Right ventricle myocardium inferior (tissue), 1 donor: ENCODE measurements at places on chromosomes 16 and 17. TPM values are rescaled to one million over a fixed set of nuclear protein-coding genes. Genes with fewer than 3 reads are reported as not detected.
A peak's percentile ranks its signal among the peaks of the same experiment; 100 is the strongest.

DNA sequence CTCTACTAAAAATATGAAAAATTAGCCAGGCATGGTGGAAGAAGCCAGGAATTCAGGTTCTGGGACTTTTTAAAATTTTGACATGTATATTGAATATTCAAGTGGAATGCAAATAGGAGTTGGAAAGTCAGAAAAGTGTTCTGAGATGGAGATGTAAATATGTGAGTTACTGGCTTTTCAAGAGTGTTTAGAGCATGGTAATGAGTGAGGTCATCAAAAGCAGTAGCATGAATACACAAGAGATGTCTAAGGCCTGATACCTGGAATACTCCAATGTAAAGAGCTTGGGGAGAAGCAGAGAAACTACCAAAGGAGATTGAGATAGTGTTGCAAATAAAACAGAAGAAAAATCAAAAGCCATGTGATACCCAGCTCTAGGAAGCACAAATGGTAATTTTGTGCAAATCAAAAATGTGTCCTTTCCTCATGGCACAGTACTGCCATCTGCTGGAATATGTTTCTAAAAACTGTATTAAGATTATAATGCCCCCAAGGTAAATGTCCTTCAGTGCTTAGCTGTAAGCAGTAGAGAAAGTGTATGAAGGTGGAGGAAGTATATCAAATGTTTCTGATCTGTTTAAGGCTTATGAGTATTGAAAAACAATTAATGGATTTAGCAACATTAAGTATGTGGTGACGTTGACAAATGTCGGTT lies 908.4 kb downstream of the KCNJ18 start:
- DNase-seq, result no peak

DNA sequence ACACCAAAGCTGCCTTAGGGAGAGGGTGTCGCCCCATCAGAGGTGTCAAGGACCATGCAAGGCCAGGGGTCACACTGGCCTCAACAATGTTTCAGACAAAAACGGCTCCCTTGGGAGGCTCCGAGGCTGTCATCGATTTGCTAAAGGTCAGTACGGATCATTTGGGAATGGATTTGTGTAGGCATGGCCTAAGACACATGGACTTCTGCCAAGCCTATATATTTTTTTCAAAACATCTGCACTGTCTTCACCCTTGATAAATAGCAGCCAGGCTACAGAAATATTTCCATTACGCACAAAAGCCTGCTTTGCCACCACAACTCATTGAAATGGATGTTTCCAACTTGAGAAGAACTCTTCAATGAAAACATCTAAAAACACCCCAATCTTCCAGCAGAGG lies 10.3 kb downstream of the CUEDC1 start:
- DNase-seq, result no peak

GRCh38 chr16:4594433-4595410 lies 20.0 kb downstream of the UBALD1 start:
- DNase-seq, result no peak

DNA sequence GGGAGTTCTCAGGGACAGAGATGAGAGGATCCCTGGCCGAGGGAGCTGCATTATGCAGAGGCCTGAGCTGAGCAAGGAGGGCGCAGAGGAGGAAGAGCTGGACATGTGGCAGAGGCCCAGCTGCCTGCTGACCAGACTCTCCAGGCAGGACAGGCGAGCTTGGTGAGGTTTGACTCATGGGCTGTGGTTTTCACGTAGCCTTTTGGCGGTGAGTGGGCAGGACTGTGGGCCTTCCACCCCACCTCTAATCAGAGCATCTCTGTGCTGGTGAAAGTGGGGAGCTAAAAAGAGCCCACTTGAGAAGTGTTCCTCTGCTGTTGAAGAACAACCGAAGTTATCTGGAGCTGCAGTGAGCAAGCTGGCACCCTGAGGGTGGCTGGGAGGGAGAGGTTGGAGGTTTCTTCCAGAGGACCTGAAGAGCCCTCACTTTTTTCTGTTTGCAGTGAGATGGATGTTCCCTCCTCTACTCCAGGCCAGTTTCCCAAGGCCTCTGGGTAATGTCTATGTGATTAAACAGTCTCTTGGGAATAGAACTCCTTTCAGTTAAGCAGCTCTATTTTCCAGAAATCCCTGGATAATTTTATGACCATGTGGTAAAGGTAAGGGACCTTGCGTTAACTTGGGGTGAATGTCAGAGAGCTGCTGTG lies 11.9 kb downstream of the EPN2 start:
- no peak for DNase-seq

- DNase-seq, result no peak
Measured at GRCh38 chr17:32445074-32445415, 735 bp downstream of the PSMD11 start.

GRCh38 chr17:43679401-43679800 lies 17.7 kb upstream of the MEOX1 start:
- no peak for DNase-seq

GRCh38 chr17:81711814-81712467 lies at the start of gene SLC25A10:
Gene SLC25A10 (plus strand): TSS chr17:81712284. CDS start chr17:81712427, 143 bp downstream.
- peak; percentile 87 for DNase-seq

DNA sequence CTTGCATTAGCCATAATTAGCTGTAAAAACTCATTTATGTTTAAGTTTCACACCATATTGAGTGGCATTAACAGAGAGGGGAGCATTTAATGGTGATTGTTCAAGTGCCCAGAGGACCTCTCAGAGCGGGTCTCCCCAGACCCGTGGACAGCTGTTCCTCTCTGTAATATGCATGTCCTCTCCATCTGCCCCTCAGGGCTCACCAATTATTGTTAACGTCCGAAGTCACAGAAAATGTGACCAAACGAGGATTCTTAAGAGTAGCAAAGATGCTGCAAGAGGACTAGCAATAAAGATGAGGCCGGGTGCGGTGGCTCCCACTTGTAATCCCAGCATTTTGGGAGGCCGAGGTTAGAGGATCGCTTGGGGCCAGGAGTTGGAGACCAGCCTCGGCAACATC lies 130.2 kb downstream of the CPPED1 start:
- DNase-seq, result no peak

DNA sequence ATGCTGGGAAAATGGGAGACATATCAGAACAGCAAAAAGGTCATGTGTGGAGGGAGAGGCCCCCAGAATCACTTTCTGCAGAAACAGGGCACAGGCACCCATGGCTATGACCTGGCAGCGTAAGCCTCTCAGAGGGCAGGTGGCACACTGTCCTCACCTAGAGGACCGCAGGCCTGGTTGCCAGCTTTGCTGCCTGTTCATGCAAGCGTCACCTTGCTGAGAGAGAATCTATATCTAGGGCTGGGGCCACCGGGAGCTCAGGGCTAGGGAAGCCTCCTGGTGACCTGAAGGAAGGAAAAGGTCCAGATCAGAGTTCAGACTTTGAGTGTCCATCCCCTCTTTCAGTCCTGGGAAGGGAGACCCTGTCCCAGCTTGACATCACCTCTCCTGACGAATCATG lies 78.7 kb downstream of the GOSR1 start:
- DNase-seq, result no peak

- DNase-seq, result no peak
Measured at GRCh38 chr17:6508519-6509030, 47.8 kb downstream of the PITPNM3 start.

DNA sequence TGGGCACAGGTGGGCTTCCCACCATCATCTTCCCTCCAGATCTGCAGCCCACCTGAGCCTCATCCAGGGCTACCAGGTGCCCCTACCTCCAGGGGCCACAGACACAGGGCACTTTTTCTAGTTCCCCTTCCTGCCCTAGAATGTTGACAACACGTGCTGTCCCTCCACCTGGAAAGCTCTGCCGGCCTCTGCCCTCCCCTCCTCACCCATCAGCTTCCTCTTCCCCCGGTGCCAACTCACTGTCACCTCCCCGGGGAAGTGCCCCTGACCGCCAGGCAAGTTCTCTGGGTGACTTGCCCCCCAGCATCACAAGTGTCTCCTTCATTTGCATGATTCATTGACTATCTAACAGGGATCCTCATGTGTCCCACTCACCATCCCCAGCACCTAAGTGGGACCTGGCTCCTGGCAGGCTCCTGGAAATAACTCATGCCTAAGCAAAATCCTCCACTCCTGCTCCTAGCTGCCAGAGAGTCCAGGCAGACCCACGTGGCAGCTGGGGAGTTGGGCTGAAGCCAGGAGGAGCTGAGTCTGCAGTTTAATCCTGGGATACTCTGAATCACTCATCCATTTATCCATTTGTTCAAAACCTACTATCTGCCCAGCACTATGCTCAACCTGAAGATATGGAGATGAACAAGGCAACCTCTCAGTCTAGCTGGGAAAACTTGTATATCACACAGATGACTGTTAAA lies 304.4 kb downstream of the FOXL1 start:
- DNase-seq, result no peak

DNA sequence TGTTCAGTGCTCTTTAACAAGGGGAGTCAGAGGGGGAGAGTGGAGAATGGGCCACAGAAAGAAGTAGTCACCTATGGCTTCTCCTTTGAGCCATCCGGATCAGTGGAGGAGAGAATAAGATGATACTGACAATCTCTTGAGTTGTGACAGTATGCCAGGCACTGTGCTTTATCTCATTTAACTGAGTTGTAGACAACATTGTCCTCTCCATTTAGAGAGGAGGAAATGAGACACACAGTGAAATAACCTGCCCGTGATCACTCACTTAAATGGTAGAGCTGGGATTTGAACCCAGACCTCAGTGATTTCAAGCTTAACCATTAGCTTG lies 17.8 kb upstream of the EEF2K start:
- no peak for DNase-seq

DNA sequence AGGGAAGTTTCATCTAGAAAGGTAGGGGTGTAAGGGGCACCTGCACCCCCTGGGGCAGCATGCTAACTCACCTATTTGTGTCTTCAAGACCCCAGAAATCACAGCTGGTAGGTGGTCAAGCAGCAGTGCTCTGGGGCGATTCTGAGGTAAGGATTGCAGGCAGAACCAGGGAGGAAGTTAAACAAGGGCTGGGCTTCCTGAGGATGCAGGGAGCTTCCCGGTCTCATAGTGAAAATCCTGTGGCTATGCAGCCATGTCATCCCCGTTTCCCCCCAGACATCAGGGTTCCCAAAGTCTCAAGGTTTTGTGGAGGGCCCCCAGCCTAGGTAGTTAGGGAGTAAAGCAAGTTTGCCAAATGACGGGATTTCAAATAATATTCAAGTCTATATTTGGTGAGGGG lies 78.5 kb downstream of the C16orf78 start:
- DNase-seq, result no peak

DNA sequence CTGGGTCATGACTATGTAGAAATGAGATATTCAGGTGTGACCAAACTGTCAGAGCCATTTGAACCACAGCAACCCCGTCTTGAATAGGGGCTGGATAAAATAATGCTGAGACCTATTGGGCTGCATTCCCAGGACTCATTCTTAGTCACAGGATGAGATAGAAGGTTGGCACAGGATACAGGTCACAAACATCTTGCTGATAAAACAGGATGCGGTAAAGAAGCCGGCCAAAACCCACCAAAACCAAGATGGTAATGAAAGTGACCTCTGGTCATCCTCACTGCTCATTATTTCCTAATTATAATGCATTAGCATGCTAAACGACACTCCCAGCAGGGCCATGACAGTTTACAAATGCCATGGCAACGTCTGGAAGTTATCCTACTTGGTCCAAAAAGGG lies 545.5 kb downstream of the TMEM114 start:
- no peak for DNase-seq

GRCh38 chr16:75868636-75869632 lies 142.6 kb upstream of the CPHXL start:
- DNase-seq, result no peak

DNA sequence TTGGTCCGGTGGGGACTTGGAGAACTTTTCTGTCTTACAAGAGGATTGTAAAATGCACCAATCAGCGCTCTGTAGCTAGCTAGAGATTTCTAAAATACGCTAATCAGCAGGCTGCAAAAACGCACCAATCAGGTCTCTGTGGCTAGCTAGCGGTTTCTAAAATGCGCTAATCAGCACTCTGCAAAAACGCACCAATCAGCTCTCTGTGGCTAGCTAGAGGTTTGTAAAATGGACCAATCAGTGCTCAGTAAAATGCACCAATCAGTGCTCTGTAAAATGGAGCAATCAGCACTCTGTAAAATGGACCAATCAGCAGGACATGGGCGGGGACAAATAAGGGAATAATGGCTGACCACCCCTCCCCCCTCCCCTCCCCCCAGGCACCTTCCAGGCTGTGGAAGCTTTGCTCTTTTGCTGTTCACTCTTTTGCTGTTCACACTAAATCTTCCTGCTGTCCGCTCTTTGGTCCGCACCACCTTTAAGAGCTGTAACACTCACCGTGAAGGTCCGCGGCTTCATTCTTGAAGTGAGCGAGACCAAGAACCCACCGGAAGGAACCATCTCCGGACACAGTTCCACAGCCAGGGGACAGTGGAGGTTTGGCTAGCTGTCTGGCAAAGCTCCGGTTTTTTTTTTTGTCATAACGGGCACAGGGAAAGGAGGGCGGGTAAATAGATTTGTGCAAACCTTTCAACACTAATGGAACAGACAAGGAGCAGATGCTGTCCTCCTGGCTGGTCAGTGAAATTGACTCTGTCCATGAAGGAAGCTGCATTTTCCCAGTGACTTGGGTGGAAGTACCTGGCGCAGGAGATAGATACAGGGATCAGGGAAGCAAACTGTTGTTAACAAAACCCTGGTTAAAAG lies 8.3 kb downstream of the PITPNC1 start:
- DNase-seq, result no peak

DNA sequence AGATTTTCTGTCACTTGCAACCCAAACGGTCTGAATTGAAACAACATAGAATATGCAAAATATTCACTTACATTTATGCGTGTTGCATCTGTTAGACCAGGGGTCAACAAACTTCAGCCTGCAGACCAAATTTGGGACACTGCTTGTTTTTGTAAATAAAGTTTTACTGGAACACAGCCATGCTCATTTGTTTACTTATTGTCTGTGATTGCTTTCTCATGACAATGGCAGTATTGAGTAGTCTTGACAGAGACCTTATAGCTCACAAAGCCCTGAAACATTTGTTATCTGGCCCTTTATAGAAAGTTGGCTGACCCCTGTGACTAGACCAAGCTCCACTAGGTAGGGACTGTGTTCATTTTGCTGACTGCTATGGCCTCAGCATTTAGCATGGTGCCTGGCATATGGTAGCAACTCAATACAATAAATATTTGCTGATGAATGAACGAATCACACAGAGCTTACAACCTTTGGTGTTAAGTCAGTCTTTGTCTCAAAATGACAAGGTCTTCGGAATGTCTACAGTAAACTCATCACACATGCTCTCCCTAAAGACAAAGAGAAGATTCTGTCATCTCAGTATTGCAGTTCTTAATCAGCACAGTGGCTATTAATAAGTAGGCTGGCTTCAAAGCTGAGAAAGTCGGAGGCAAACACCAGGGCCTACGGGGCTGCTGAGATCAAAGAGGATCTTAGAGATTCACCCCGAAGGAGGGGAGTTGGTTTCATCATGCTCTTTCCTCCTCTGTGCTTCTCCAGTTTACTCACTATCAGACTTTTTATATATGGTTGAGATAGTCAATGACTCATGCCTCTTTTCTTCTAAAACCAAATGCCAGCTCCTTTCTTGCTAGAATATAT lies 95.2 kb upstream of the AXIN2 start:
- DNase-seq, result no peak

HEATR9 gene
- total RNA-seq, result not detected

CD79B gene
- total RNA-seq, result 6.9 TPM

BAHCC1 gene
- total RNA-seq, result 9.9 TPM

CYB5D1 gene
- total RNA-seq, result 21.7 TPM

SPEM2 gene
- total RNA-seq, result not detected
